Stimulated activated CD4-positive, alpha-beta T cell treated with anti-CD3 and anti-CD28 coated beads, Interleukin-1b, Interleukin-23, amount 100 ng/mL, for 24 hours (primary cell): ENCODE measurements at places on chromosomes 6 and 20.

DNA sequence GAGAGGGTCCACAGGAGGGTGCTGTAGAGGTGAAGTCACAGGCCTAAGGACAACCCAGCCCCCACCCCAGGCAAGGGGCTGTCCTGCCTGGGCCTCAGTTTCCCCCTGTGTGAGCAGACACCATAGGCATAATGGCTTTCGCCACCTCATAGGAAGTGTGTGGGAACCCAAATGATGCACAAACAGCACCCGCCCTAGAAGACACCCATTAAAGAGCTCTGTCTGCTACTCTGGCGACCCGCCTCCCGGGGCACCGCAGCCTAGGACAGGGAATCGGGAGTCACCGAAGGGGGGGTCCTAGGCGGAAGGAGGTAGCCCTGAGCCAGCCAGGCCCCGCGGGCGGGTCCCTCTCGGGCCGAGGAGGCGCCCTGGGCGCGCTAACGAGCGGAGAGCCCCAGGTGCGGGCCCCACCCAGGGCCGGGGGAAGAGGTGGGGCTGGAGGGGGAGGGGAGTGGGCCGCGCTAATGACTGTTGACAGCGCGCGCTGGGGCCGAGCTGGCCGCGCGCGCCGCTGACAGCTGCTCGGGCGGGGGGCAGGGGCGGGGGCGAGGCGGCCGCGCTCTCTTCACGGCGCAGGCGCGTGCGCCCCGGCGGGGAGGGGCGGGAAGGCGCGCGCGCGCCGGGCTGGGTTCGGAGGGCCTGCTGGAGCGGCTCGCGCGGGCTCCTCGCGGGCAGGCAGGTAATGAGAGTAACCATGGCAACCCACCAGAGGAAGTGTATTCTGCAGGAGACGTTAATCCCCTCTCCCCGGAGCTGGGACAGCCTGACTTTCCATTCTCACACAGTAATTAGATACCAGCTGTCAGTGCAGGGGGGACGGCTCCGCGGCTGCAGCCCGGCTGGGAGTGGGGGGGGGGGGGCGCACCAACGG lies 48.9 kb downstream of the NOL4L start:
- peak; percentile 60 for DNase-seq

DNA sequence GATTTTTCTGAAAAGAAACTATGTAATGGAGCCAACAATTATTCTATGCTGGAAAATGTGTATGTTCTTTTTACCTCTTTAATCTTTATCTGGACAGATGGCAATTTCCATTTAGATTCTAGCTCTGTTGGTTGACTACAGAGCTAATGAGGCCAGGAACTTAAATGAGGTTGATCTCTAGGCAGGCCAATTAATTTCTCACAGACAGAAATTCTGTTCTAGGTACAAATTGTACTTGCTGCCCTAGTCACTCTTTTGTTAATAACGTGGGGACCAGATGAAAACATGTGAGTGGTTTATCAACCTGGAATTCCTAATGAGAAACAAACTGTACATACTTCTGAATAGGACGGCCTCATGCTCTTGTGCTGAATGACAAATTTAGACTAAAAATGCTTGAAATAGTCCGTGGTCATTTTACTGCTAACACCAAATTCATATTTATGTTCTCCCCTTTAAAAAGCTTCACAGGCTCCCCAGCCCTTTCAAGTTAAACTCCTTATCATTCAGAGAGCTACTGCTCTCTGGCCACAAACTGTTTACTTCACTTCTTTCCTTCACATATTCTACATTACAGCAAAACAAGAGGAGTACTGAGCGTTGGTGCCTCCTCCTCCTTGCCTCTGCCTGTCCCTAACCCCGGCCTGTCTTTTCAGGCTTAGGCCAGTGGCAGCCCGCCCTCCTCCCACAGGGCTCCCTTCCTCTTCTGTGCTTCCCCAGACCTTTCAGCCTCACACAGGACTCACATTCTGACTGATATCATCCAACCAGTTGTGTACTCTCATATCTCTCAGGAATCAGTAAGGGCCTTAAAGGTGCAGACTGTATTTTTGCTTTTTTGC lies 41.4 kb downstream of the DTNBP1 start:
- no peak for DNase-seq

GRCh38 chr6:163147994-163148393 lies 266.5 kb upstream of the QKI start:
- no peak for DNase-seq

DNA sequence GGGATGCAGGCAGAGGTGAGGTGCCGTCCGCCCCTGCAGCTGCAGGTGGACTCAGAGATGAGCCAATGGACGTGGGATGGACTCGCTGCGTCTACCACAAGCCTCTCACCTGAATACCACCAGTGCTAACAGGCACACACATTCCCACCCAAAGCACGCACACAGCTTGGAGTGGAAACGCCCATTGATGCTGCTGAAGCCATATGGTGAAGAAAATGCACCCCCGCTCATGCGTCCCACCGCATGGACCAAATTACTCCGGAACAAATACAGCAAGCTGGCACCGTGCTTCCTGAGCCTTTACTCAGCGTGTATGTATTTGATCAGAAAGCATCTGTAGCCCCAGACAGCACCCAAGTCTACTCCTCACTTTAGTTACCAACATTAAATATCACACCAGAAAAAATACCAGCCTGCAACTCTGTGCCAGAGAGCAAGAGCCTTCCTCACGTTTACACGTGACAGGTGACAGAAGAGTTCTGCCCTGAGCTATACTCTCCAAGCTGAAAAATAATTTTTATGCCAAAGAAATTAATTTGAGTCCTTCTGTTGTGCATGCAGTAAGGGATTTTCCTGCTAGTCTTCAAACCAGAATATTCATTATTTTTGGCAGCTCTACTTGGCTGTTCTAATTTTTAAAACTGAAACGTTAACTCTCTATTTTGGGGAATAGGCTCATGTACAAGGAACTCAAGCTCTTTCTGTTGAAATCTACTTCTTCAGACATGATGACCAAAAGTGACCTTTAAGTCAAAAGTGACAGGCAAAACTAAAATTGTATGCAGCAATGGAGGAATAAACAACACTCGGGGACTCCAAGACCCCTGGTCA lies 58.2 kb upstream of the SYNDIG1 start:
- no peak for DNase-seq

GRCh38 chr20:39631557-39631956 lies 669.4 kb downstream of the DHX35 start:
- no peak for DNase-seq
